ENCODE measurements at places on chromosomes 7 and 10.

GRCh38 chr7:156993021-156993924 is 17.2 kb downstream of the MNX1 start:
- DNase-seq, result no peak

DNA sequence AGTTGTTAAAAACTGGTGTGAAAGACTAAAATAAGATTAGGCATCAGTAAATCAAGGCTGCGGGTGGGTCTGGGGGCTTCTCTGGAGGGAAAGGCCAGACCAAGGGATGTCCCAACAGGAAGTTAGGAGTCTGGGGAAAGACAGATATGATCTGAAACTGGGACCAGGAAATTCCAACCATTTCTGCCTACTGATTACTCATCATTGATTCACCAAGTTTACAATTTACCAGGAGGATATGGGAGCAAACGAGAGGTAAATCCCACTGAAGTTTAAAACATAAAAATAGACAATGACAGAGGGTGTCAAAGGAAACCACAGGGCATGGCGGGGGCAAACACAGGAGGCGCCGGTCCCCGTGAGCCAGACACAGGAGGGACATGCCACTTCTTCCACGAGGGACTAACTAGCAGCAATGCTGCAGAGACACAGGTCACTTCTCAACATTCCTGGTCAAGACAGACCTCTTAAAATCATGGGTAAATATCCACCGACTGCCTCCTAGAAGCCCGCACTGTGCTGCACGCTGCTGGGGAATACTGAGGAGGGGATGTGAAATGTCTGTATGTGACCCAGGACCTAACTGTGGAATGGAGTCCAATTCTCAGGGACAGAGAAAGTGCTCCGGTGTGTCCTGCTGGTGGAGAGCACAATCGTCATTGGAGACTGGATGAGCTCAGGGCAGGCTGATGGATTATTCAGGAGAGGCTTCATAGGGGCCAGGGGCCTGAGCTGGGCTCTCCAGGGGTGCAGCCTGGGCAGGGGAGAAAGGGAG is 153.4 kb upstream of the KLF14 start:
- DNase-seq, result no peak

DNA sequence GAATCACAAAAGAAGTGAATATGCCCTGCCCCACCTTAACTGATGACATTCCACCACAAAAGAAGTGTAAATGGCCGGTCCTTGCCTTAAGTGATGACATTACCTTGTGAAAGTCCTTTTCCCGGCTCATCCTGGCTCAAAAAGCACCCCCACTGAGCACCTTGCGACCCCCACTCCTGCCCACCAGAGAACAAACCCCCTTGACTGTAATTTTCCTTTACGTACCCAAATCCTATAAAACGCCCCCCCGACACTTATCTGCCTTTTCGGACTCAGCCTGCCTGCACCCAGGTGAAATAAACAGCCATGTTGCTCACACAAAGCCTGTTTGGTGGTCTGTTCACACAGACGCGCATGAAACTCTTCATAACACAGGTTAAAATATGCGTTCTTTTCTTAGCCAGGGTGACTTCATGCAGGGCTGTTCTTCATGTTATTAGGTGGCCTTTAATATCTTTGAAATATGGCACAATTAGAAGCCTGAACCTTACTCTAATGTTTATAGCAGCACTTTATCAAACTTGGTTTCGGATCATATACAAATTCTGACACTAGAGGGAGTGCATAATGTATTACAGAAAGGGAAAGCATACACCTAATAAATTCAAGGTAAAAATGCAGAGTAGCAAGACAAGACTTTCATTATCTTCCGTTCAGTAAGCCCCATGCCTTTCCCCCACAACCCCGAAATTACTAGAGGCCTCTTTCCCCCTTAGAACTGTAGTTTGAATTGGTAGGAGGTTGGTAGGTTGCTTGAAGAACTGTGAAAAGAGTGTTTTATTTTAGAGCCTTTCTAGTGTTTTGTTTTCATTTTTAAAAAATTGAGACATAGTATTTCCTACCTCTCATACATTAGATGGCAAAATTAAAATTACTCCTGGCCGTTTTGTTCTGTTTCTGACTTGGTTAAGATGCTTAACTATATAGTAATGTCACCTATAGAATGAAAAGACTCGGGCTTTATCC is 117.9 kb downstream of the NPY start:
- DNase-seq, result peak; percentile 9

DNA sequence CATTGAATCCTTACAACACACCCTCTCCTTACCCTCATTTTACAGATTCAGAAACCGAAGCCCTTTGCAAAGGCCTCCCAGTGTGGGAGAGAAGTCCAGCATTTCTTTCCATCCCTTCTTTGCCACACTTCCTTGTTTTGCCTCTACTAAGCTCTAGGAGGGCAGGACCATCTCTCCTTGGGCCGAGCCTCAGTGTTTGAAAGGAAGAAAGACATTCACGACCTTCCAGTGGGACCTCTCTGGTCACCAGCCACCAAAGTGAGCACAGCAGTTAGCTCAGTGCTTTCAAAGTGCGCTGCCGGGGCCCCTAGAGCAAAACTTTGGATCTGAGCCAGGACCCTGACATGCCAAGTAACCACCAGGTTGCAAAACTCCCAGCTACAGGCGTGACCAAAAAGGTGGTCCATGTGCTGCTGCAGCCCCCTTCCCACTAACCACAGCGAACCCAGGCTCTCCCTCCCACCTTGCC is 12.4 kb downstream of the CTBP2 start:
- no peak for DNase-seq

GRCh38 chr10:5963591-5963990 is 13.8 kb downstream of the IL15RA start:
- DNase-seq, result no peak

GRCh38 chr7:34982371-34983019 is 54.8 kb downstream of the DPY19L1 start:
- no peak for DNase-seq

GRCh38 chr10:122911889-122912484 is 1.6 kb downstream of the FAM24A start:
- peak; percentile 48 for DNase-seq

- DNase-seq, result no peak
These were observed 27.6 kb downstream of the NRP1 start for GRCh38 chr10:33306701-33307519.

- DNase-seq, result no peak
These were observed 125.1 kb upstream of the LYZL1 start for GRCh38 chr10:29163746-29164145.

DNA sequence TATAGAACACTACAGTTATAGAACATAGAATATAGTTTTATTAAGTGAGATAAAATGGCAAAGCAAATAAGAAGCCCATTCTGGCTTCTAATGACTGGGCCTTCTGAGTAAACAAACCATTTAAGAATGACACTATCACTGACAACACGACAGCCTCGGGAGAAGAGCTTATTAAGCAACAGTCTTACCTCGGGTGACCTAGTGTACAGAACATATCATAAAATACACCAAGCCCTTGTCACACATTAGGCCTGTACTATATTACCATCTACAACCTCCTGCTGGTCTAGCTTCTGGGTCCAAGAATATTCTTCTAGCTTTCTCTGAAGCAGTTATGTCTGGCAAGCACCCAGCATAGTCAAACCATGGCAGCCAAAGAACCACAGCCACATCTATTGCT is 32.0 kb downstream of the CCDC186 start:
- DNase-seq, result no peak

All from stimulated activated naive CD4-positive, alpha-beta T cell (primary cell).